ENCODE measurements at places on chromosomes 13 and 19. TPM values are rescaled to one million over a fixed set of nuclear protein-coding genes. Genes with fewer than 3 reads are reported as not detected.

EHD2 gene
- total RNA-seq, result not detected

LILRA6 gene
- not detected for total RNA-seq

PPP1R13L gene
- total RNA-seq, result 5.1 TPM

LILRB1 gene
- total RNA-seq, result 171 TPM

TTYH1 gene
- not detected for total RNA-seq

CBLC gene
- total RNA-seq, result not detected

IL11 gene
- not detected for total RNA-seq

IZUMO1 gene
- not detected for total RNA-seq

IGLON5 gene
- total RNA-seq, result not detected

NEK5 gene
- total RNA-seq, result not detected

GRCh38 chr13:81770868-81771505, 1430.1 kb upstream of the SPRY2 start:
- no peak for DNase-seq
- no peaks in the 10 kb centered on the region for H3K36me3 ChIP-seq
- no peak overlapping the region for H3K27ac ChIP-seq
- H3K4me1 ChIP-seq, result no peaks in the 10 kb centered on the region
- no peaks in the 10 kb centered on the region for H3K27me3 ChIP-seq
- H3K4me3 ChIP-seq, result no peak overlapping the region

- H3K4me1 ChIP-seq, result no peaks in the 10 kb centered on the region
- DNase-seq, result no peak
- H3K27ac ChIP-seq, result no peak overlapping the region
- no peak overlapping the region for H3K4me3 ChIP-seq
Observed at GRCh38 chr13:22944378-22944777, 236.4 kb upstream of the SGCG start.

DNA sequence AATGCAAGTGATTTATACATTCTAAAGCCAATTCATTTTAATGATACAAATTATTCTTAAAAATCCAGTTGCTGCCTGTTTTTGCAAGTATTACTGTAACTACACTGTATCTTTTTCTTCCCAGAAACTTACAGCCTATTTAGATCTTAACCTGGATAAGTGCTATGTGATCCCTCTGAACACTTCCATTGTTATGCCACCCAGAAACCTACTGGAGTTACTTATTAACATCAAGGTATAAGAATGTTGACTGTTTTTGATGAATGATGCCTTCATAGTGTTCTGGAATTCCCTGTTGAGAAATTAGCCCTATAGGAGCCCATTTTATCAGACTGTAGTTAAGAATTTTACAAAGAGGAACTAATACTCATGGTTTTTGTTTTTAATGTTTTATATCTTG, 25.0 kb downstream of the ITM2B start:
- H3K36me3 ChIP-seq, result peaks cover 82% of the 10 kb centered on the region
- no peaks in the 10 kb centered on the region for H3K27me3 ChIP-seq
- H3K27ac ChIP-seq, result no peak overlapping the region
- no peak for DNase-seq

GRCh38 chr13:102326381-102327118, 75.3 kb downstream of the FGF14 start:
- DNase-seq, result no peak
- H3K27me3 ChIP-seq, result no peaks in the 10 kb centered on the region
- no peaks in the 10 kb centered on the region for H3K4me1 ChIP-seq
- H3K36me3 ChIP-seq, result no peaks in the 10 kb centered on the region

DNA sequence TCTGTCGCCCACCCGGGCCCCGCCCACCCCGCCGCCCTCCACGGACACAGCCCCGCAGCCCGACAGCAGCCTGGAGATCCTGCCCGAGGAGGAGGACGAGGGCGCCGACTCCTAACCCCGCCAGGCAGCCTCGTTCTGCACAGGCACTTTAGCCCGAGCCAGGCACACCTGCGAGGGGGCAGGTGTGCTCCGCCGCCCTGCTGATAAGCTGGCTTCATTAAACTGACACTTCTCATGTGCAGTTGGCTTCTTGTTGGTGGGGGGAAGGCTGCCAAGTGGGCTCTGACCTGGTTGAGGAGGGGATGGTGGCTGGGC, 8.2 kb downstream of the IL4I1 start:
- no peaks in the 10 kb centered on the region for H3K27me3 ChIP-seq
- H3K4me3 ChIP-seq, result no peak overlapping the region
- no peak for DNase-seq
- peaks cover 27% of the 10 kb centered on the region for H3K36me3 ChIP-seq
- no peak overlapping the region for H3K27ac ChIP-seq

DNA sequence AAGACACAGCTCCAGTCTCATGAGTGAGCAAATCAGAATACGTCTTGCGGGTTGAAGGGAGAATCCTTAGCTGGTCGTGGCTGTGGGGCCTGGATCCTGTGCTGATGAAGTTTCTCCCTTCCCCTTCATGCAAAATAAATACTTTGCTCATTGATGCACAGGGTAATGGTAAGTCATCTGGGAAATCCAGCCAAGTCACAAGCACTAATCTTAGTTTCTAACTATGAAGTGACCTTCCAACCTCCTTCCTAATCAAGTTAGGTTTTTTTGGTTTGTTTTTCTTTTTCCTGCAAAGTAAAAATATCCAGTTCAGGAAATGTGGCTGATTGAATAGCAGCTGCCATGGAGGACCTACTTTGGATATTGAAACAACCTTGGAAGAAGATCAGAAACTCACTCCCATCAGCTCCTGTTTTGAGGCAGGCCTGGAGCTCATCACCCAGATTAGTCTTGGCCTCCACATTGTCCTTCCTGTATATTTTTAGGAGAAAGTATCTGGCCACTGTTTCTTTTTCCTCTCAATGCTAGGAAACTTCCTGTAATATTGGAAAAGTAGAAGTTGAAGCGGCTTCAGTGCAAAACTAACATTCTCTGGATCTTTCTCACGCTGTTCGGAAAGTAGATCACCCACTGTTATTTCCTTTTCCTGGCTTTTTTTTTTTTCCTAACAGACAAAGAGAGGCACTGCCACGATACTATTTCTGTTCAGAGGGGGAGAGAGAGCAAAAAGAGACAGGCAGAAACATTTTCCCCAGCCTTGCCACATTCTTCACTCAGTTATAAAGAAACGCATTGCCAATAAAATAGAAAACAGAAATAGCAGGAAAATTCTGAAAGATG, 12.3 kb upstream of the ARL11 start:
- no peaks in the 10 kb centered on the region for H3K27me3 ChIP-seq
- H3K4me3 ChIP-seq, result no peak overlapping the region
- DNase-seq, result no peak
- no peak overlapping the region for H3K27ac ChIP-seq
- H3K4me1 ChIP-seq, result peaks cover 24% of the 10 kb centered on the region

DNA sequence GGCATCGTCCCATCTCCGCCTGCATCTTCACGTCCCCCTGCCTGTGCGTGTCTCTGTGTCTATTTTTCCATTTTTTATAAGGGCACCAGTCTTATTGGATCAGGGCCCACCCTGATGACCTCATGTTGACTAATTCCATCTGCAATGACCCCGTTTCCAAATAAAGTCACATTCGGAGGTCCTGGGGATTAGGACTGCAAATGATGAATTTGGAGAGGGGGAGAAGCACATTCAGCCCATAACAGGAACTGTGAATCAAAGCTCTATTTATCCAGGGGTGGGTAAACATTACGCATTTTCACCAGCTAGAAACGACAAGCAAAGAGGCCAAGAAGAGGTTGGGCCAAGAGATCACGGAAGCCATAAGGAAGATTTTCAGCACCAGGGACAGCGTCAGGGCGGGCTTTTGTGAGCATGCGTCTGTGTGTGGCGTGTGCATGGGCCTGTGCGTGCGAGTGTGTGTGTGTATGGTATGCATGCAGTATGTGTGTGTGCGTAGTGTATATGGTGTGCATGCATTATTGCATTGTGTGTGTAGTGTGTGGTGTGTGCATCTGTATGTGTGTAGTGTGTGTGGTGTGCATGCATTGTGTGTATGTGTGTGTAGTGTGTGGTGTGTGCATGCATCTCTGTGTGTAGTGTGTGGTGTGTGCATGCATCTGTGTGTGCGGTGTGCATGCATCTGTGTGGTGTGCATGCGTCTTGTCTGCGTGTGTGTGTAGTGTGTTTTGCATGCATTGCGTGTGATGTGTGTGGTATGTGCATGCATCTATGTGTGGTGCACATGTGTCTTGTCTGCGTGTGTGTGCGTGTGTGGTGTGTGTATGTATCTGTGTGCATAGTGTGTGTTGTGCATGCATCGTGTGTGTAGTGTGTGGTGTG, 19.6 kb downstream of the CELF5 start:
- H3K4me3 ChIP-seq, result no peak overlapping the region
- H3K36me3 ChIP-seq, result no peaks in the 10 kb centered on the region
- peaks cover 6% of the 10 kb centered on the region for H3K27me3 ChIP-seq
- H3K4me1 ChIP-seq, result no peaks in the 10 kb centered on the region

DNA sequence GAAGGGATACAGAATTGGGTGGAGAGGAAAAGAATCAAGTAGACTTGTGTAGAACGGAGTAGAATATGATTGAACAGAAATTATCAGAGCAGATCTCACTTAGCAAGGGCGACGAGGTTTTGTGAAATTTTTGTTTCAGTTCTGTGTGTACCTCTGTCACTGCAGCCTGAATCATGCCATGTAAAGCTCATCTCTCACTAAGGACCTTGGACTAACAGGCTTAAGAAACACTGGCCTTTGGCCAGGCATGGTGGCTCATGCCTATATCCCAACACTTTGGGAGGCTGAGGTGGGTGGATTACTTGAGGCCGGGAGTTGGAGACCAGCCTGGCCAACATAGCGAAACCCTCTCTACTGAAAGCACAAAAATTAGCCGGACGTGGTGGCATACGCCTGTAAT, 62.6 kb downstream of the MYH14 start:
- H3K27ac ChIP-seq, result no peak overlapping the region
- peaks cover 19% of the 10 kb centered on the region for H3K27me3 ChIP-seq
- no peaks in the 10 kb centered on the region for H3K4me1 ChIP-seq
- no peak overlapping the region for H3K4me3 ChIP-seq
- DNase-seq, result no peak

GRCh38 chr13:107586216-107586615, 629.1 kb downstream of the LIG4 start:
- no peak for DNase-seq
- H3K27ac ChIP-seq, result no peak overlapping the region
- no peaks in the 10 kb centered on the region for H3K4me1 ChIP-seq
- H3K4me3 ChIP-seq, result no peak overlapping the region
- H3K36me3 ChIP-seq, result no peaks in the 10 kb centered on the region

- H3K27ac ChIP-seq, result no peak overlapping the region
- H3K4me1 ChIP-seq, result no peaks in the 10 kb centered on the region
- no peaks in the 10 kb centered on the region for H3K36me3 ChIP-seq
- no peaks in the 10 kb centered on the region for H3K27me3 ChIP-seq
- DNase-seq, result no peak
- no peak overlapping the region for H3K4me3 ChIP-seq
Observed at GRCh38 chr13:22357132-22357531, 686.3 kb downstream of the FGF9 start.

DNA sequence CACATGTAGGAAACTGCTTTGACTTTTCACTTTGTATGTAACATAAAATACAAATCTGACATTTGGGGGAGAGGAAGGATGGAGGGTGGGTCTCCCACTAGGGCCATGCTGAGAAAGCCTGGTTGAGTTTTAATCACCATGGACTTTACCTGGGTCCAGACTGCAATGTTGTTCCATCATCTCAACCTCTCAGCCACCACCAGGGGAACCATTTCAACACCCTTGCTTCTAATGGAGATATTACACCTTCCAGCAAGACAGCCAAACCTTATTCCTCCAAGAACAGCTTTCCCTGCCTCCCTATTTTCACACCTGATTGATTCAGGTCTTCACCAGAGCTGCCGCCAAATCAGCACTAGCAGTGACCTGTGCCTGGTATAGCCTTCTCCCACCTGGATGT, 56.0 kb downstream of the ZAR1L start:
- DNase-seq, result no peak
- H3K4me3 ChIP-seq, result no peak overlapping the region
- no peaks in the 10 kb centered on the region for H3K4me1 ChIP-seq
- H3K36me3 ChIP-seq, result no peaks in the 10 kb centered on the region
- no peak overlapping the region for H3K27ac ChIP-seq

DNA sequence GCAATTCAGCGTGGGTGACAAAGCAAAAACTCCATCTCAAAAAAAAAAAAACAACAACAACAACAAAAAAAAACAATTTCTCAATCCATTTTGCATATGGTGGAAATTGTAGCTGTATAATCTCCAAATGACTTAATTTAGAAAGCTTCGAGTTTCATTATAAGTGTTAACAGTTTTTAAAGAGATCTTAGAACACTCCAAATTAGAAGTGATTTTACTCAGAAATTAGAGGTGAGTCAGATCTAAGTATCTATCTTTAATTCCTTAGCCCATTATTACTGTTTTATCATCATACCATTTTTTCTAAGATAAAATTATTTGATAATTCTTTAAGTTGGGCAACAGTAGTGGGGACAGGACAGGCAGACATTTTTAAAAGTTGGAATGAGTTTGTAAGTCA, 60.5 kb downstream of the ZMYM2 start:
- H3K4me3 ChIP-seq, result no peak overlapping the region
- DNase-seq, result no peak
- peaks cover 76% of the 10 kb centered on the region for H3K36me3 ChIP-seq
- no peak overlapping the region for H3K27ac ChIP-seq
- peaks cover 8% of the 10 kb centered on the region for H3K4me1 ChIP-seq
- no peaks in the 10 kb centered on the region for H3K27me3 ChIP-seq

Data from activated B cell treated with CpG ODN at 0.5 μM for 24 hours (primary cell).